Suprapubic skin (tissue), 4 donors: ENCODE measurements at places on chromosomes 4 and X.

GRCh38 chr4:56231410-56231809 lies 155.9 kb downstream of the AASDH start:
- DNase-seq: no peak
- no peak overlapping the region for H3K27ac ChIP-seq
- no peaks in the 10 kb centered on the region for H3K4me1 ChIP-seq
- H3K36me3 ChIP-seq: no peaks in the 10 kb centered on the region
- H3K27me3 ChIP-seq: no peaks in the 10 kb centered on the region
- H3K4me3 ChIP-seq: no peak overlapping the region

- peaks cover 48% of the 10 kb centered on the region for H3K4me1 ChIP-seq
- DNase-seq: no peak
- H3K4me3 ChIP-seq: peak overlapping the region; percentile 34
- H3K27ac ChIP-seq: peak overlapping the region; percentile 73
Observed at GRCh38 chr4:76232681-76233080, 18.8 kb upstream of the FAM47E start.

GRCh38 chr4:41611124-41611838 lies 73.3 kb downstream of the LIMCH1 start:
- H3K4me1 ChIP-seq: peaks cover 29% of the 10 kb centered on the region
- H3K4me3 ChIP-seq: no peak overlapping the region
- peak overlapping the region; percentile 76 for H3K27ac ChIP-seq

- no peak for DNase-seq
- no peak overlapping the region for H3K27ac ChIP-seq
- H3K4me3 ChIP-seq: no peak overlapping the region
- H3K4me1 ChIP-seq: no peaks in the 10 kb centered on the region
- no peaks in the 10 kb centered on the region for H3K36me3 ChIP-seq
Observed at GRCh38 chr4:189659287-189659686, 281.4 kb upstream of the FRG1 start.
